Pulmonary artery endothelial cell (primary cell): ENCODE measurements at places on chromosomes 3 and 15.

DNA sequence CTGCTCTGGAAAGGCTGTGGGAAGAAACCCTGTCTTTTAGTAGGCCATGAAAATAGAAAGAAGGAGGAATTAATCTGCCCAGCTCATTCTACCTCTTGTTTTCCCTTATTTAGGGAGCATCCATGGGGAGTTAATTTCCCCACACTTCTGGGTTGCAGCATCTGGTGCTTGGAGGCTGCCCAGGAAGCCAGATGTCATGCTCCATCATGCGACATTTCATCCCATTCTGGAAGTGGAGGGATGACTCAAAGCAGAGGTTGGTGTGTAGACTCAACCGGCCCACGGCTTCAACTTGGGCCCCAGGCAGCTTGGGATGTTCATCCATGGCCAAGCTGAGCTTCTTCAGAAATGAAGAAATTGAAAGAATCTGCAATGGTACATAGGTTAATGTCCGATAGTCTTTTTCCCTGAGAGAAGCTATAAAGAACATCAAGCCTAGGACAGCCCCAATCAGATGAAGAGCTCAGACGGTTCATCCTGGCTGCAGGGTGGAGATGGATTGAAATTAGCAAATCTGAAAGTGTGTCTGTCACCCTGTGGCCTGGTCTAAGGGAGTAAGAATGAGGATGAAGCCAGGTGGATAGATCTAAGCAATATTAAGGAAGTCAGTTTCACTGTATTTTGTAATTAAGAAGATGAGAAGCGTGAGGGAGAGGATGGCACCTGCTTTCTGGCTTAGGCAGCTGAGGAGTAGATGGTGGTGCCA, 24.5 kb upstream of the PROK2 start:
- no peak for DNase-seq

DNA sequence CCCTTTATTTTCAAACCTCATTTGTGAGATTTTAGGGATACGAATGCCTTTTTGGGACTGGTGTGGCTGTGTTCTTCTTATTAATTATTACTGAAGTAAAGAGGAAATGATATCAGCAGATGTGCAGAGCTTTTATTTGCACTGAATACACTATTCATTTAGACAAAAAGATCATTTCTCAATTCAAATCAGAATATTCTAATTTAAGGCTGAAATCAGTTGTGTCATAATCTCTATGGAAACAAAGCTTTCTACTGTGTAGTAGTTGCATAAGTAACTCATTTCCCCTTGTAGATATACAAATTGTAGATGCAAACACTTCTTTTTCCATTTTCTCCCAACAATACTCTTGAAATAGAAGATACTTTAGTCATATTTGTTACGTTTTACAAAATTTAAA, 56.0 kb downstream of the PDE8A start:
- no peak for DNase-seq

GRCh38 chr3:47641739-47642138, 63.1 kb upstream of the CSPG5 start:
- DNase-seq: no peak

GRCh38 chr3:126201168-126201567, 20.8 kb upstream of the ALDH1L1 start:
- no peak for DNase-seq

- DNase-seq: peak; percentile 44
These were observed 72.6 kb upstream of the TNFSF10 start for GRCh38 chr3:172595664-172596393.

DNA sequence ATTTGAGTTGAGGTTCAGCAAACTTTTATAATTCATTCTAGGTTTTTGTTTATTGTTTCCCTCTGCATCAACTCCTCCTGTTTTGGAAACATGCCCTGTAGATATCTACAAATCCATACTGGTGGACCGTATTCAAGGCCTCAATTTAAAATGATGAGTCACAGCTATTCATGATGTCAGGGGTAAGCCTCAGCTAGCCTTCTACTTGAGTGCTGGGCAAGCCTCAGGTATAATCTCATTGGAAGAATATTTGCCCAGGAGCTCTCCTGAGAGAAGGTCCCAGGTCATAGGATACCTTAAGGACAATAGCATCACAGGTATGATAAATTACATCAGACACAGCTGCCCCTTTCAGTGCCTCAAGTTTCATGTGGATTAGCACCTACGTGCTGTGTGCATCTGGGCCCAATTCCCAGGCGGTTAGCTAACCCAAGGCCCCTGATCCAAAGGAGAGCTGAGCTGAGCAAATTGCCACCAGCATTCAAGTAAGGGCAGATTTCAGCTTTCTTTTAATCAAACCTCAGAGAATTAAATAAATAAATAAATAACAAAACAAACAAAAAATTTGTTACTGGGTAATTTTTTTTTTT, 87.5 kb downstream of the KCNMB2 start:
- no peak for DNase-seq

GRCh38 chr3:160921020-160921635, 165.1 kb downstream of the PPM1L start:
- peak; percentile 8 for DNase-seq

- no peak for DNase-seq
These were observed 50.9 kb downstream of the CEP152 start for GRCh38 chr15:48759921-48760320.

DNA sequence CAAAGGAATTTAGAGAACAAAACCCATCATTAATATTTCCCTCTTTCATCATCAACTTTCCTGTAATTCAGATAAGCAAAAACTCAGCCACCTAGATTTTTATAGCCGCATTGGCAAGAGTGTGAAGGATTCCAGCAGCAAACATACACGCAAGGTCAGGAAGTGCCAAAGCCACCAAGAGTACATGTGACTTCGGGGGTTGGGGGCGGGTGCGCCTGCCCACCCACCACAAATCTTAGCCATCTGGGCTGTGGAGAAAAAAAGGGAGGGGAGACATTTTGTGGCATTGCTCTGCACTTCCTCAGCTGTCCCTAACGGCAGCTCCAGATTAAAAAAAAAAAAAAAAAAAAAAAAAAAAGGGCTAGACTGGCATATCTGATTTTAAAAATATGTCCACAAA, 148.4 kb downstream of the TNIK start:
- no peak for DNase-seq

DNA sequence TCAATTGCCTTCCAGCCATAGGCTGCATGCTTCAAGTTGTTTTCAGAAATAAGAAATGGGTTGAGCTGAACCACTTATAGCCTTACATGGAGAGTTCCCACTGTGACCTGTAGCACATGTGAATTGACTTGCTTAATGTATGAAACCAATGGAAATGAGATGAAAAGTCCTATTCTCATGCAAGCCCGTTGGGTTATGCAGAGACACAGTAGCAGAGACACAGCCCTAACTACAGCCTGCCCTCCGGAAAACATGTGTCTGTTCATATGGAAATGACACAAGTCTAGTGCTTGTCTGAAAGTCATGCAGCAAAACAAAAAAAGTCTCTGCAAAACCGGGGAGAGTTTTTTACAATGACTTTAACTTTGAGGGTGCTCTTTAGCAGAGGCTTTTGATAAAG, 14.5 kb downstream of the HIGD2B start:
- DNase-seq: no peak

DNA sequence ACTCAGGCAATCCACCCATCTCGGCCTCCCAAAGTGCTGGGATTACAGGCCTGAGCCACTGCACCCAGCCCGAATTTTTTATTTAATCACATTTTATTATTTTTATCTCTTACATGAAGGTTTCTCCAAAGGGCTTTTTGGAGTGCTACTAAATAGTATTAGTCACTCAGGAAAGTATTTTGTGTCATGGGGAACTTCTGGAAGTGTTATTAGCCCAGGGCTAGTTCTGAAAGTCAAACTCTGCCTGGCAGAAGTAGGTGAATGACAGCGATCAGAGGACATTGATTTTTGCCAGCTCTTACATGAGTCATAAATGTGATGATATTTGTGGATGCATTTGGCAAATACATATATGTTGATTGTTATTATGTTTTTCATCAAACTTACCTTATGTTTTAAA, 48.7 kb downstream of the ZPLD1 start:
- no peak for DNase-seq

GRCh38 chr15:78167227-78167888, 18.2 kb downstream of the IDH3A start:
- DNase-seq: no peak

GRCh38 chr15:48993380-48993779, 29.7 kb upstream of the SHC4 start:
- DNase-seq: no peak

DNA sequence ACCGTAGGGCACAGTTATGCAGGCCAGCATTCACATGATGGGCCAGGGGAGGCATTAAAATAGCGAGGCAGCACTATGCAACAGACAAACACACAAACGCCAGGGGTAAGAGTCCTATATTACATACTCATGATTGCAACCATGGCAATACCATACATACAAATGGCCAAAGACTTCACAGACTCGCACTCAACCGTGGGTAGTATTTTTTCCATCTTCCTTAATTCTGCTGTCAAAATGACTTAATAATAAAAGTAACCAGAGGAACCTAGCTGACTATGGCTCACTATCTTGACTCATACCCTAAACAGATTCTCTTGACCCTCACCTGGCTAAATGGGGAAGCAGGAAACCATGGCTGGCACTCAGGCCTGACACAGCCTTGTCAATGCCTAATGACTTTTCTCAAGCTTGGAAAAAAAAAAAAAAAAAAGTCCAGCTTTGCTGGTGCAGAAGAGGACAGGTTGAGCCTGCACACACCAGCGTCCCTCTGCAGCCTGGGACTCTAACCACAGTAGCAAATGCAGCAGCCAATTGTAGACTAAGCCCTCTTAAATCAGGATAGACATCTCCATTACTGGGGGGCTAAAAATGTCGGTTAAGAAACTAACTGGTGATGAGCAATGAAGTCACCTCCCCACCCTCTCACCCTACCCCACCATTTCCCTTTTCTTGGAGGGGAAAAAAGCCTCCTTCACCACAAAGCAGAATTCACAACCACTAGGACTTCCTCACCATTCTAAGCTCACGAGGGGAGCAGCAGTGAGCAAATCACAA, 23.1 kb downstream of the CCDC12 start:
- DNase-seq: no peak

DNA sequence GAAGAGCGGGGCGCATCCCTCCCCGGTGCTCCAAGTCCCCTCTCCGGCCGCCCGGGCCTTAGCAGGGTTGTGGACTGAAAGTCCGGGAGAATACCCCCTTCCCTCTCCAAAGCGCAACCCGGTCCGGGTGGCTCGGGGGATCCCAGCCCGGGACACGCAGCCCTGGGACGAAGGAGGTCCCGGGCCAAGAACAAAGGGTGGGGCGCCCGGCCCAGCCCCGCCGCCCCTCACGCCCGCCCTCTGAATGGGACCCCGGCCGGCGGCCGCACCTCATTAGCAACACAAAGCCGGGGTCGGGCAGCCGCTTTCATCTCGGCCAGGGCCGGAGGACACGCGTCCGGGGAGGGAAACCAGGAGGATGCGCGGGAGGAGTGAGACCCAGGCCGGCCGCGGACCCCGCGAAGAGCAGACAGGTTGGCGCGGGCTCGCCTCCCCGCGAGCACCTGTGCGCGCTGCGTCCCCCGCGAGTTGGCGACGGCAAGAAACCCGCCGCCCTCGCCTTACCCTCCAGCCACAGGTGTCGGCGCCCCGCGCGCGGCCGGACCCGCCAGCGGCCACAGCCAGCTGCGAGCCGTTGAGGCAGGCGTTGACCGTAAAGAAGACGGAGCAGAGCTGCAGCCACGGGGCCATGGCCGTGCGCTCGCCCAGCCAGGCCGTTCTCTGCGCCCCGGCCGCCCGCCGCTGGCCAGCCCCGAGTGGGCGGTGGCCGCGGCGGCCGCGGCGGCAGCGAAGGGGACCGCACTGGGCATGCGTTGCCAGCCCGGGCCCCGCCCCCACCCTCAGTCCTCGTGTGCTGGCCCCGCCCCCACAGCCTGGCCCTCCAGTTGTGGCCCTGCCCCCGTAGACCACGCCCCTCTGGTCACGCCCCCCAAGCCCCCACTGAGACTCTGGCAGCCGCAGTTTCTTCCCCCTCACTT, at the start of gene IL17RD:
Gene IL17RD (minus strand): TSS at position 697 of the 917 bp plus-strand sequence. CDS start 67 bp downstream, at position 630.
- DNase-seq: peak; percentile 32

- DNase-seq: no peak
These were observed 11.8 kb downstream of the MRAS start for GRCh38 chr3:138359919-138360868.

GRCh38 chr15:57281321-57281720, 95.0 kb upstream of the CGNL1 start:
- DNase-seq: no peak

- DNase-seq: no peak
These were observed 45.4 kb upstream of the CTDSPL start for GRCh38 chr3:37816271-37816670.

GRCh38 chr3:52054661-52055511, 1.5 kb downstream of the DUSP7 start:
- no peak for DNase-seq

GRCh38 chr15:43908516-43909050, 81.8 kb downstream of the WDR76 start:
- no peak for DNase-seq

DNA sequence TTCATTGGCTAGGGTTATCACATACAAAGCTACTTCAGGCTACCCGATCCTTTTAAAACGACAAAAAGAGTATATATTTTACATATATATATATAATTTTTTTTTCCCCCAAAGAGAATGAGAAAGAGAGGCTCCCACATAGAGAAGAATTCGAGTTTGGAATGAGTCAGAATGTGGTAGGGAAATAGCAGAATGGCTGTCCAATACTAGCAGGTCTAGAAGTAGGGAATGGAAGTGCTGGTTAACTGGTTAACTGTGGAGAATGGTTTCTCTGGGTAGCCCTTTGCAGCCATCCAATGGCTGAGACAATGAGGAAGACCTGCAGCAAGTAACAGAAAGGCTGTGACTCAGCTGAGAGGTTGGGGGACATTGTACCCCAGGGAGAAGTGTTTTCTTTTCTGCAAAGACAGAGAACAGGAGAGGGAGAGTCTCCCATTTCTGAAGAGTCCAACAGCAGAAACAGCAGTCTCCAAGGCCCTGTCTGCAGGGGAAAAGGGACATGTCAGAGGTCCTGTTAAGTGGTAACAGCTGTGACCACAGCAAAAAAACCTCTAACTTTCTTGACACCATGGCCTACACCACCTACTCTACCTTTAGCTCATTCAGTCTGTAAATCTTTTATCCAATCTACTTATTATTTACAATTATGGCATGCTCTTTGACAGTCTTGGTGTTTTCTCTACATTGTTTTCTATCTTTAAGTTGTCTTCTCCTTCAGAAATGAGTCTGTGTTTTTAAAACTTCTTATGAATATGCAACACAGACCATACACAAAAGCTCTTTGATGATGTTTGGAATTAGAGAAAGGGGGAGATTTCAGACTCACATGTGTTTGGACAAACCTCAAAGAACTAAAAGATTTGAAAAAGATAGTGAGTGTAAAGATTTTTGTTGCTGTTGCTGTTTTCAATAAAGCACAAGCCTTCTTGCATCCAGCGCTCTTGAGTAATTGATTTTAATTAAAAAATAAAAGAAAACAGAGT, 116.1 kb upstream of the SLC7A14 start:
- no peak for DNase-seq

- no peak for DNase-seq
These were observed 265.7 kb downstream of the SUCLG2 start for GRCh38 chr3:67388738-67389137.

DNA sequence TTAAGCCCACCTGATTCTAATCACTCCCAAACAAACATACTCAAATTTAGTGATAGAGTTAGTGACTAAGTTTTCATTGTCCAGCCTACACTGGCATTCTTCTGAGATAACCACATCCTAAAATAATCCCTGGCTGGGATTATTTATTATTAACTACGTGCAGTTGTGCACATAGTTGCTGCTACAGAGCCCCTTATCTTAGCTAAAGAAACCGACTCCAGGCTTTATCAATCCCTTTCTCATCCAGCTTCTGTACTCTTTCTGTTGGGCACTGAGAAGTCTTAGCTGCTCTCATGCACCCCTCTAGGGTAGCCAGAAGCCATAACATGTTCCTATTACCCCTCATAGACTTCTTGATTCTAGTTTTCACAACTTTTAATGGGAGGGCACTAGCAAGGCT, 208.7 kb downstream of the MBNL1 start:
- DNase-seq: no peak
